Fibroblast of lung (primary cell): ENCODE measurements at places on chromosomes 5 and 9.

DNA sequence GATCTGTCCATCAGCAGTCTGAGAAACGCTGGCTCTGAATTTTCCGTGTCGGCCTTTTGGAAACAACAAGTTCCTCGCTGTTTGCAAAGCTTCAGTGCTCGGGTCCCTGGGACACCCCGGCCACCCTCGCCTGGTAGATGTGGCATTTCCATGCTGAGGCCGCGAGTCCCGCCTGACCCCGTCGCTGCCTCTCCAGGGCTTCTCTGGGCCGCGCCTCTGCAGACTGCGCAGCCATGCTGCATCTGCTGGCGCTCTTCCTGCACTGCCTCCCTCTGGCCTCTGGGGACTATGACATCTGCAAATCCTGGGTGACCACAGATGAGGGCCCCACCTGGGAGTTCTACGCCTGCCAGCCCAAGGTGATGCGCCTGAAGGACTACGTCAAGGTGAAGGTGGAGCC is 4.7 kb downstream of the NTNG2 start:
- H3K36me3 ChIP-seq = no peaks in the 10 kb centered on the region
- peaks cover 19% of the 10 kb centered on the region for H3K27me3 ChIP-seq
- no peak overlapping the region for H3K27ac ChIP-seq
- H3K4me1 ChIP-seq = peaks cover 2% of the 10 kb centered on the region
- H3K4me3 ChIP-seq = no peak overlapping the region

DNA sequence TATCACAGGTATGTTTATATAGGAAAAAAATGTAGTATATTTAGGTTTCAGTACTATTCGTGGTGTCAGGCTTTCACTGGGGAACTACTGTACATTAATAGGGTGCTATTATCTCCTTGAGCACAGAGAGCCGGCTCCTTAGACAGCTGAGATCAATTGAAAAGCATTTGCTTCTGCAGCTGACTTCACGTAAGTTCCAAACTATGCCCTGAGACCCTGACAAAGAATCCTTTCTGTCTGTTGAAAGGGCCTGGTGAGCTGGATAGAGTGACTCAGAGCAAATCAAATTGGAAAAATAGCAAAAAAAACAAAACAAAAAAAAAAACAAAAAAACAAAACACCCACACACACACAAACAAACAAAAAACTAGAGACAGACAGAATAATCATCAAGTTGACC is 652.0 kb downstream of the MTRR start:
- no peaks in the 10 kb centered on the region for H3K4me1 ChIP-seq
- H3K4me3 ChIP-seq = no peak overlapping the region
- no peaks in the 10 kb centered on the region for H3K36me3 ChIP-seq

DNA sequence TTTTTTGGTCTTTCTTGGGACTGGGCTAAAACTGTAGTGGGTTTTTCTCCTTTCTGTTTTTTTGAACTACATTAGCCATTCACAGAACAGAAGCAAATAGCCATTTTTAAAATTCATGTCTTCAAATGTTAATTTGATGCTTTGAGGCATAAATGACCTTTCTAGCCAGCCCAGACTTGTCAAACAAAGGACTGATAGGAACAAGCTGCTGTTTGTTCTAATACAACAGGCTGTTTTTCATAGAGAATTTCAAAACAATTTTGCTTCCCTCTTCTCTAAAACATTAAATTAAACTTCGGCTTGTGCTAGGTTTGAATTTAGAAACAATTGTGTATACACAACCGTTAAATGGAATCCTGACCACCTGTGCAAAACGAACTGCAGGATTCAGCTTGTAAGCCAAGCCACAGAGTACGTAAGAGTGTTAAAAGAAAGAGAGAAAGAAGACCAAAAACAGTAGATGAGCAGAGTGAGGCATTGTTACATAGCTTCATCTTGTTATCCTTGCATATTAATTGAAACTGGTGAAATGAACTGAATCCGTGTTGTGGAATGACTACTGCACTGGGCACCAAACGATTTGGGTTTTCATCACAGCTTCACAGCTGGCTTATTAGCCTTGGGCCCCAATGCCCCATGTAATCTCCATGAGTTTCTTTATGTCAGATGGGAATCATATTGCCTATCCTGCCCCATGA is 100.0 kb downstream of the ZSWIM6 start:
- peak; percentile 41 for DNase-seq
- no peaks in the 10 kb centered on the region for H3K27me3 ChIP-seq
- no peaks in the 10 kb centered on the region for H3K36me3 ChIP-seq
- no peak overlapping the region for H3K27ac ChIP-seq
- H3K4me1 ChIP-seq = no peaks in the 10 kb centered on the region

GRCh38 chr5:169569513-169569912 is 14.1 kb upstream of the SPDL1 start:
- H3K27me3 ChIP-seq = no peaks in the 10 kb centered on the region
- H3K27ac ChIP-seq = no peak overlapping the region
- H3K36me3 ChIP-seq = no peaks in the 10 kb centered on the region
- DNase-seq = no peak

DNA sequence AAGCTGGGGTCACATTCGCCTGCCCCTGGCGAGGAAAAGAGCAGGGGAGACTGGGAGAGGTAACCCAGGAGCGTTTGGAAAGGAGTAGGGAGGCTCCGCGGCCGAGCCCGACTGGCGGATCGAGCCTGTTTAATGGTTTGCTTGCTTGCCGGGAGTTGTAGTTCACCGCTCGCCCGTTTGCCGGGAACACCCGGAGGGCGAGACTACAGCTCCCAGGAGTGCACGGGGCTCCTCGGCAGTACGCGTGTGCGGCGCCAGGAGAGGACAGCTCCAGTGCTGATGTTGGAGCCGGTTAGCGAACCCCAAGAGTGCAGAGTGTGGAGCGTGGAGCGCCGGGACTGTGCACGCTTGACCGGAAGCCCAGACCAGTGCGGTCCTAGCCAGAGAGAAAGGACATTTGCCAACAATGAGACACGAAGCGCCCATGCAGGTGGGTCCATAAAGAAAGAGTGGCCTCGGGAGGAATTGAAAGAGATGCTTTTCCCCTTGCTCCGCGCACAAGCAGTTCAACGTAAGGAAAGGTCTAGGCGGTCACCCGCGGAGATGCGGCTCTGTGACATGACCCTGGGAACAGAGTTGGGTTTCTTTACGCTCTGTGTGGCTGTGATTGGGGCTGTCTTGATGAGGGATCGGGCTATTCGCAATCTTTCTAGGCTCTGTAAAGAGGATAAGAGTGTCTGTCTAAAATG is at the start of gene RAB3C:
TSS of gene RAB3C (plus strand) at position 273 of the 689 bp plus-strand sequence. CDS start at position 407, 134 bp downstream.
- peak within 1 kb of the TSS; percentile 63 for H3K4me3 ChIP-seq
- peak; percentile 92 for DNase-seq
- H3K27me3 ChIP-seq = peaks cover 2% of the 10 kb centered on the region
- H3K4me1 ChIP-seq = no peaks in the 10 kb centered on the region
- no peak within 1 kb of the TSS for H3K27ac ChIP-seq
- H3K36me3 ChIP-seq = no peaks in the 10 kb centered on the region

DNA sequence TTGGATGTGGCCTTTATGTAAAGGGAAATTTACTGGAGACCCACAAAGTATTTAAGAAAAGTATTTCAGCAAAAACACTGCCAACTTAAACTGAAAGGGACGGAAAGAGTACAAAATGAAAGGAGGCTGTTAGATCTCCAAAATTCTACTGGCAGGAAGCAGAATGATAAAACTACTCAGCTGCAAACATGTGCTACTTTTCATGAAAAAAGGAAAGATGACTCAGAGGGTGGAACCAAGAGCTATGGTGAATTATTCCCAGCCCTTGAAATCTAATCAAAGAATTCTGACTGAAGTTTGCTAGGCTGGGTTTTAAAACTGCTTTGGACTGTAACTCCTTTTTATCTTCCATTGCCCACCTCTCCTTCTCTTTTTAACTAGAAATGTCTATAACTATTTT is 58.6 kb upstream of the ZBED3 start:
- no peak overlapping the region for H3K4me3 ChIP-seq
- no peak overlapping the region for H3K27ac ChIP-seq
- no peaks in the 10 kb centered on the region for H3K36me3 ChIP-seq
- H3K27me3 ChIP-seq = no peaks in the 10 kb centered on the region
- peaks cover 6% of the 10 kb centered on the region for H3K4me1 ChIP-seq
- peak; percentile 60 for DNase-seq
